ENCODE measurements at places on chromosomes 16 and 17. TPM values are rescaled to one million over a fixed set of nuclear protein-coding genes. Genes with fewer than 3 reads are reported as not detected.
A peak's percentile ranks its signal among the peaks of the same experiment; 100 is the strongest.

Gene CLEC3A
- not detected for polyA plus RNA-seq

Gene CPHXL2
- not detected for polyA plus RNA-seq

Gene DYNLRB2
- polyA plus RNA-seq: 0.44 TPM

Gene TRPV2
- 11.0 TPM for polyA plus RNA-seq

- no peak overlapping the region for H3K27ac ChIP-seq
- no peaks in the 10 kb centered on the region for H3K4me1 ChIP-seq
- H3K36me3 ChIP-seq: no peaks in the 10 kb centered on the region
- peaks cover 4% of the 10 kb centered on the region for H3K27me3 ChIP-seq
Observed at GRCh38 chr17:36816214-36816906, 120.9 kb upstream of the LHX1 start.

DNA sequence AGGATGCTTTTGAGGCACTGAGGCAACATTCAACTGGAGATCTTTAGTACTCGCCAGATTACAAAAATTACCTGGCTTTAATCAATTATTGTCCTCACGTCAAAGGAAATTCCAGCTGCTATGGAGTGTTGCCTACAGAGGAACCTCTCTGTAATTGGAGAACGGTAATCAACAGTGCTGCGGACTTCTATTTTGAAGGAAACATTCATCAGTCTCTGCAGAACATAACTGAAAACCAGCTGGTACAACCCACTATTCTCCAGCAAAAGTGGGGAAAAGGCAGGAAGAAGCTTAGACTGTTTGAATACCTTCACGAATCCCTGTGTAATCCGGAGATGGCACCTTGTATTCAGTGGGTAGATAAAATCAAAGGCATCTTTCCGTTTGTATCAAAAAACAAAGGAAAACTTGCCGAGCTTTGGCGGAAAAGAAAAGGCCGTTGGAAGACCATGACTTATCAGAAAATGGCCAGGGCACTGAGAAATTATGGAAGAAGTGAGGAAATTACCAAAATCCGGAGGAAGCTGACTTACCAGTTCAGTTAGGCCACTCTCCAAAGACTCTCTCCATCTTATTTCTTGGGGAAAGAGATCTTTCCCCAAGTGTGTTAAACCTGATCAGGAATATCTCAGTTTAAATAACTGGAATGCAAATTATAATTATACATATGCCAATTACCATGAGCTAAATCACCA, 3.0 kb downstream of the SLC35G3 start:
- no peak for DNase-seq
- no peak overlapping the region for H3K27ac ChIP-seq
- H3K4me3 ChIP-seq: no peak overlapping the region
- H3K4me1 ChIP-seq: no peaks in the 10 kb centered on the region
- H3K36me3 ChIP-seq: no peaks in the 10 kb centered on the region

DNA sequence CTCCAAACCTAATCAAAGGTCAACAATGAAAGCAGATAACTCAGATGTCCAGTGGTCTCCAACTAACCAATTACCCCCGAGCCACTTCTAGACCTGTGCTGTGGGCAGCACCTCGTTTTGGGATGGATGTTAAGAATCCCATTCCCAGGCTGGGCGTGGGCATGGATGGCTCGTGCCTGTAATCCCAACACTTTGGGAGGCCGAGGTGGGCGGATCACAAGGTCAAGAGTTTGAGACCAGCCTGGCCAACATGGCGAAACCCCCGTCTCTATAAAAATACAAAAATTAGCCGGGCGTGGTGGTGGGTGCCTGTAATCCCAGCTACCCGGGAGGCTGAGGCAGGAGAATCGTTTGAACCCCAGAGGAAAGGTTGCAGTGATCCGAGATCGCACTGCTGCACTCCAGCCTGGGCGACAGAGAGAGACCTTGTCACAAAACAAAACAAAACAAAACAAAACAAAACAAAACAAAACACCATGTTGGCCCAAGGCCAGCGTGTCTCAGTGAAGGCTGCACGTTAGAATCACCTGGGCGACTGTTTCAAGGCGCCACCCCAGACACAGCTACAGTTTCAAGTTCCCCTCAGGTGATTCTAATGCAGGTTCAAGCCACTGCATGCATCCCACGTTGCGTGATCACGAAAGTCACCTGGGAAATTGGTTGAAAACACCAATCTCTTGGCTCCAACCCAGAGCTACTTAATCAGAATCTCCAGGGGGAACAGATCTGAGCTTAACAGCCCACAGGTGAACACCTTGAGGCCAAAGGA, 21.3 kb downstream of the COX4I1 start:
- no peaks in the 10 kb centered on the region for H3K36me3 ChIP-seq
- H3K4me1 ChIP-seq: no peaks in the 10 kb centered on the region
- peaks cover 49% of the 10 kb centered on the region for H3K27me3 ChIP-seq
- DNase-seq: no peak
- no peak overlapping the region for H3K27ac ChIP-seq

DNA sequence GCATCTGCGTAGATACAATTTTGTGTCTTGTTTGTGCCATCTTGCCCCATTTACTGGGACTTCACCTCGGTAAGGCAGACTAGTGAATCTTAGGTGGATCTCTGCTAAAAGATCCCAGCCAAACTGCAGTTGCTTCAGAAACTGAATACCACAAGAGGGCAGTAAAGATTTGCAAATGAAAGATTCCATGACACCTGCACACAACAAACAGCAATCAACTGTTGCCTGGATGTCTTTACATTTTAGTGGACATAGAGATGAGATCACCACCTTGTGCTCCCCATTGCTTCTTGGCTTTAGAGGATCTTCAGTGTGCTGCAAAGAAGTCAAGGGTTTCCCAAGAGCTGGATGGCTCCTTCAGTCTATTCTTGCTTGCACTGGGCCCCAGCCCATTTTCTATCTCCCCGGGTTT, 119.2 kb upstream of the CACNG5 start:
- DNase-seq: peak; percentile 74
- peaks cover 56% of the 10 kb centered on the region for H3K36me3 ChIP-seq
- no peak overlapping the region for H3K27ac ChIP-seq
- H3K4me1 ChIP-seq: no peaks in the 10 kb centered on the region

GRCh38 chr17:66573078-66573477, 261.8 kb upstream of the CACNG5 start:
- H3K27ac ChIP-seq: no peak overlapping the region
- peaks cover 40% of the 10 kb centered on the region for H3K36me3 ChIP-seq
- H3K27me3 ChIP-seq: no peaks in the 10 kb centered on the region
